ENCODE measurements at places on chromosomes 7 and 10.

GRCh38 chr10:23780331-23780730 is 341.5 kb downstream of the OTUD1 start:
- DNase-seq: no peak

DNA sequence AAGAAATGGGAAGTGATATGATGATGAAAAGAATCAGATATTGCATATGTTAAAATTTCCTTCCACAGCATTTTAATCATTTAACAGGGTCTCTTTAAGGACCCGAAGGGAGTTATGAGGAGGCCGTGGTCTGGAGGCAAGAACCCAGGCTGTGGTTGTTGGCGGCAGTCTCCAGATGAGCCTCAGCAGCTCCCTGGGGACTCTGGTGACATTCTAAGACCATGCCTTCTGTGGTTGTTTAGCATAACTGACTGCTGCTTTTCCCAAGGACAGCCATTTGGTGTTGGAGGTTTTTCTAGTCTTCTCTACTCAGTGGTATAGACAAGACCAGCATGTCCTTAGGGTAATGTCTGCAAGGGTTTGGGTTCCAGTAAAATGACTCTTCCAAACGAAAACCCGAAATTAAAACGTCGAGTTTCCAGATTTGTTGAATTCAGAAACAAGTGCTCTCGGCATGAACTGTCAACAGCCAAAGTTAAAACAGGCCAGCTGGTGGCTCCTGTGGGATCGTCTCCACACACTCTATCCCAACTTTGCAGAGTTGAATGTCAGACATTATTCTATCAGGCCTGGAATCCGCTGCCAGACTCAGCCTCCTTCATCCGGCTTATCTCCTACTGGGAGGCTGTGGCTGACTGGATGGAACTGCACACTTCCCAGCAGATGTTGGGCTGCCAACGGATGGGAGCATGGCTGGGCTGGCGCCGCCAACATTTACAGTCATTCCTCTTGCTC is 183.1 kb downstream of the TAX1BP1 start:
- DNase-seq: peak; percentile 41

DNA sequence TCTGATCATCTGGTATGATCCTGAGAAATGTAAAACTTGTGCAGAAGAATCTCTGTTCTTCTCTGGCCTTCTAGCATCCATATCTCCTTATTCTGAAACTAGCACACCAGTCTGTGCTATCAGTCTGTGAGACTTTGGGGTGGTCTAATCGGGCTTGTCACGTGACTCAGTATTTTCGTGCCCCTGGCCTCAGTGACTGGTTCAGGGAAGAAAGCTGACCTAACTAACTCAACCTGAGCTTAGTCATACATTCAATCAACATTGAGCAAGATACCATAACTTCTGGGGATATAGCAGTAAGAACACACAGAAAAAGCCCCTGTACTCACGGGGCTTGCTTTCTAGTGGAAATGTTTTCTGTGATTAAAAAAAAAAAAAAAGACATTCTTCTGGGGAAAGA is 109.3 kb downstream of the DKK1 start:
- DNase-seq: no peak

- DNase-seq: peak; percentile 34
Measured at GRCh38 chr10:83539528-83540308, 599.6 kb upstream of the GHITM start.

DNA sequence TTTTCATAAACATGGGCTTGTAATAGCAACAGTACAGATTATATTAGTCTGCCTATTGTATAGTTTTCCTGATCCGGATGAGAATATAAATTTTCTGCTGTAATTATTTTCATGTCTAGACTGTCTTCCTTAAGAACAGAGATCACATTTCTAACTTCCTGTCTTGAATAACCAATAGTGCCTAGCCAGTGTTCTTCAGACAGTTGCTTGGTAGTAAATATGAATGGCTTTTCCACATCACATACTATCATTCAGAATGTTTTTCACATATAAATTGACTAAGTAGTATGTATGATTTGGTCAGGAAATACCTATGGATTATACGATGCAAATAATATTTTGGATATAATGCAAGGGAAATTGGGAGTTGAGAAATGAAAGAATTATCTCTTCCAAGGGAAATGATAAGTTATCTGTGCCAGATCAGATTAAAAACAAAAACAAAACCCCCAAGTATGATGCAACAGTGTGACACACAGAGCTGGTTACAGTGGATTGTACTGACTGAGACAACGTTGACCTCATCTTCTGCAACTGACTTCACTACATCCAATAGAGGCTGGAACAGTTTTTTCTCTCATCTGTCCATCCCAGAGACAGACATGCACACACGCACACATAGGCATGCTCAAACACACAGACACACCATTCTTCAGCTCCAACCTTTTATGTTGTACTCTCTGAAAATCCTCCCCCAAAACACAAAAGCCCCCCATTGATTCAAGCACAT is 16.4 kb downstream of the ITGA8 start:
- DNase-seq: peak; percentile 70

- DNase-seq: no peak
Measured at GRCh38 chr10:129741978-129742741, 221.9 kb downstream of the EBF3 start.
